Fibroblast of skin of scalp (primary cell): ENCODE measurements at places on chromosomes 3 and 15.

GRCh38 chr3:122635789-122636188, 44.9 kb upstream of the PARP14 start:
- peak; percentile 48 for DNase-seq

- DNase-seq = peak; percentile 37
Measured at GRCh38 chr3:194688200-194688740, 2.6 kb downstream of the FAM43A start.

- DNase-seq = no peak
Measured at GRCh38 chr3:158863247-158863646, 61.4 kb downstream of the MFSD1 start.

GRCh38 chr3:172537507-172538158, 14.4 kb upstream of the TNFSF10 start:
- DNase-seq = no peak
